ENCODE measurements at places on chromosomes 11 and 22.

DNA sequence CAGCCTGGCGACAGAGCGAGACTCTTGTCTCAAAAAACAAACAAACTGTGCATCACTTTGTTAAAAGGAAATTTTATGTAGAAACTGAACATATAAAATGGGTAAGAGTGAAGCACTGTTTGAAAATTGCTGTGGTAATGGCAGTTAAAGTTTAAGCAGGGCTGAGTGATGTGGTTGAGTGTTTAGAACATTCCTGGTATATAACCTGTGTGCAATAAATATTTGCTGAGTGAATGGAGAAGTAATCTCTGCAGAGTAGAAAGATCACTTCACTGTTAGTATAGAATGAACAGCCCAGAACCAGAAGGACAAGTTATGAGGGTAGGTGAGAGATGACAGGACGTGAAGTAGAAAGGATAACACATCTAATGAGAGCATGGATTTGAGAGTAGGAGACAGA, 27.3 kb downstream of the CECR2 start:
- DNase-seq, result no peak

DNA sequence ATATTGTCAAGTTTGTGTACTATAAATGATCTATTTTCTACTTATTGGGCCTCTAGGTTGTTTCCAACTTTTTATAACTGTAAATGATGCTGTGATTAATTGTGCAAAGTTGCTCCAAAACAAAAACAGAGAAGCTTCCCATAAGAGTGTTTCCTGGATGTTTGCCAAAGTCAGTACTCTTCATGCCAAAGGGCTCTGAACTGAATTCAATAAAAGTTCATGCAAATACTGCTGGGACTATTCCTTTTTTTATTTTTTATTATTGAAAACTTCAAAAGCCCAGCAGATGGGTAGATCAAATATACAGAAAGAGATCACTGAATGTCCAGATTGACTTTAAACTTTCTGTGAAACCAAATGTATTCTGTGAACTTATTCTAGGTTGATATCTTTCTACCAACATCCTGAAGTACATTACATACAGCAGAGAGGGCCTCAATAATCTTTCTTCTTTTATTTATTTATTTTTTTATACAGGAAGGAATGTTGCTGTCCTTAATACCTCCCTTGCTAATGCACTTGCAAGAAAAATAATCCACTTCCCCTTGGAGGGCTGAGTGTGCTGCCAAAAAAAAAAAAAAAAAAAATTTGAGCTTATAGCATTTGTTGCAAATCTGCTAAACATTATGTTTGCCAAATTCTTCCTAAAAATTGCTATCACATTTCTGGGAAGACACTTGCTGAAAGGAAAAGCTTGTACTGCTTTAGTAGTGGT, 53.0 kb downstream of the CTSC start:
- DNase-seq, result no peak

DNA sequence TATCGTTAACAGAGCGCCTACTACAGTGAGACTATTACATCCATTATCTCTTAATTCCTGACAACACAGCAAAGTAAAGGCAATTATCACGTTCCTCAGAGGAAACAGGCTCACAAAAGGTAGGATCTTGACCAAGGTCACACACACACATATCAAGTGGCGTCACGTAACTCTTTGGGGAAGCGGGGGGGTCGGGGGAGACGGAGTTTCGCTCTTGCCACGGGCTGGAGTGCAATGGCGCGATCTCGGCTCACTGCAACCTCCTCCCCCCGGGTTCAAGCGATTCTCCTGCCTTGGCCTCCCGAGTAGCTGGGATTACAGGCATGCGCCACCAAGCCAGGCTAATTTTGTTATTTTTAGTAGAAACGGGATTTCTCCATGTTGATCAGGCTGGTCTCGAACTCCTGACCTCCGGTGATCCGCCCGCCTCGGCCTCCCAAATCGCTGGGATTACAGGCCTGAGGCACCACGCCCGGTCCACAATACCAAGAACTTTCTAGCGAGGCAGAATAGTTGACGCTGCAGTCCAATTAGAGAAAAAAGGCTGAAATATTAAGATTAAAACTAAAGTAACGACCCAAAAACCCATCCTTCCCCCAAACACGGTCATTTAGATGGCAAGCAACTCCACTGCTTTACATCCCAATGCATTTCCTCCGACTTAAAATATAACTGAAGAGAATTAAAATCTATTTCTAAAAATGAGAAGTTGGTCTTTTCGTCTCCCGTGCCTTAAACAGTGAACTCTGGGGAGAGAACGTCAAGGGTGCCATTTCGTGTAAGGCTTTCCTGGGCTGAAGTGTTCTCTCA, 1.2 kb downstream of the DDX17 start:
- peak; percentile 16 for DNase-seq

GRCh38 chr22:29128891-29129807, 56.3 kb downstream of the KREMEN1 start:
- no peak for DNase-seq

- DNase-seq, result no peak
Observed at GRCh38 chr11:135037828-135038227, 625.8 kb upstream of the B3GAT1 start.

DNA sequence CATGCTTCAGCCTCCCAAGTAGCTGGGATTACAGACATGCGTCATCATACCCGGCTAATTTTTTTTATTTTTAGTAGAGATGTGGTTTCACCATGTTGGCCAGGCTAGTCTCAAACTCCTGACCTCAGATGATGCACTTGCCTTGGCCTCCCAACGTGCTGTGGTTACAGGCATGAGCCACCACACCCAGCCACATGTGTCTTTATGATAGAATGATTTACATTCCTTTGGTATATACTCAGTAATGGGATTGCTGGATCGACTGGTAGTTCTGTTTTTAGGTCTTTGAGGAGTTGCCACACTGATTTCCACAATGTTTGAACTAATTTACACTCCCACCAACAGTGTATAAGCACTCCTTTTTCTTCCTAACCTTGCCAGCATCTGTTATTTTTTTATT, 276.2 kb downstream of the METTL15 start:
- no peak for DNase-seq

- DNase-seq, result no peak
Observed at GRCh38 chr22:25970374-25970911, 198.8 kb upstream of the SEZ6L start.

DNA sequence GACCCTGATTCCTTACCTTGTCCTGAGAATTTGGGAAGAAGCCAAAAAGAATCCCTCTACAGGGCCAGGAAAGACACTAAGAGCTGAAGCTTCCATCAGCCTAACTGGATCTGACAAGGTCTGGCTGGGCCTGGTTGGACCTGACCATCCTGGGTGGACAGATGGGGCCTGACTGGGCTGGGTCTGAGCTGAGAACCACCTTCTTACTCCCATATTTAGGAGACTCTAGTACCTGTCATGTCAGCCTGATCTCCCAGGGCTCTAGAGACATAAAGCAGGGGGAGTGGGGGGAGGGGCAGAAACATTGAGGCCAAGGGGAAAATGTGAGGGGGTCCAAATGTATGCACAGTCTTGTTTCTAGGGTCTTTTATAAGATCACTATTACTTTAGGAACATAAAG, 129.9 kb downstream of the BUD13 start:
- no peak for DNase-seq

DNA sequence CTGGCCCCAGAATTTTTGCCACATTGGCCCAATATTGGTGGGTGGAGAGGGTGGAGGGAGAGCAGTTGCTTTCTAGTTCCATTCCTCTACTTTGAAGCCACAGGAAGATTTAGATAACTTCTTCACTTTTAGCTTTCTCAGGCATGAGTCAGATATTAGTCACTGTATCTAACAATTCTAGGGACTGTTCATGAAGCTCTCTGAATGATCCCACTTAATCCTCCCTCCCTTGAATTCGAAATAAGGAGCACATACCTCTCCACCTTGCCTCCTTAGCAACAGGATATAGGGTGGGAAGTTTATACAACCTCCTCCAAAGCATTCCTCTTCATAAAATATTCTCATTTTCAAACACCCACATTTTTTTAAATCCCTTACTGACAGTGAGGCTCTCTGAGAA, 13.5 kb downstream of the FSHB start:
- DNase-seq, result no peak

DNA sequence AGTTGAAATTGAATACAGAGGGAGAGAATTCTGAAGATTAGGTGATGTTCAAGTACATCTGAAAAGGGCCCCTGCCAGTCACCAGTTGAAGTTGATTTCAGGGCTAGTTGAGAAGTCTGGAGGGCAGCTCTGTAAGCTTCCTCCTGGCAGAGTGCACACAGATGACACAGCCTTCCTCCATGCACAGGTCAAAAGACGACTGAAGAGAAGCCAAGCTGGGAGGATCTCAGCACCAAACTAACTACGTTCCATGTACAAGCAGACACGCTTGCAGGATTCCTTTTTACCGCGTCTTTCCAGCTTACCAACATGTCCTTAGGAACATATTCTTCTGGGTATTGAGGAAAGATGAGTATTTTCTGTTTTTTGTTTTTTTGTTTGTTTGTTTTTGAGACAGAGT, 7.9 kb downstream of the BARX2 start:
- DNase-seq, result no peak

- DNase-seq, result no peak
Observed at GRCh38 chr11:118622376-118623268, 15.2 kb downstream of the PHLDB1 start.

DNA sequence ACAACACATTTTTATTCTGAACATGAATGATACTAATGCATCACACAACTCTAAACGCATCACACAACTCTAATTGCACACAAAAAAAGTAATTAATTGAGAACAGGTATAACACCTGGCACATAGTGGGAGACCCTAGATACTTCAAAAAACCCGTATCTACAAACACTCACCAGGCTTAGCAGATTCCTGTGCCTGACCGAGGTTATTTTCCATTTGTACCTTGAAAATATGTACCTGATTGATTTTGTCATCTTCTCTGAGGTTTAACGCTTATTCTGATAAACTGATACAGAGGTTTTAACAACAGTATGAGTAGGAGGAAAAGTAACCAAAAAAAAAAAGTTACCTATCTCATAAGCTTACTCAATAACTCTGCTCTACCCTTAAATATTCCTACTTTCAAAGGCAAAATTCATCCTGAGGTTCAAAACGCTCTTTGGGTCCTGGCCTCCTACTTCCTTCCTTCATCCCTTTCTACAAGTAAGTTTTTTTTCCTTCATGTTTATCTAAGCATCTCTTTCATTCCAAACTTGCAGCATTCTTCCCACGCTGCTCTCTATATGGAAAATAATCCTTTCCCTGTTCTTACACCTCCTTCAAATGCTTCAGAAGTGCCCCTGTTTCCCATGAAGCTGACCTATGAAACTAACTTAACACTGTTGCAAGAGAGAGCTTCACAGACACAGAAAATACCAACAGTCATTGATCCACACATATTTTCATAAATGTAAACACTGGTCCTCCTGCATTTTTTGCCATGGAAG, 73.3 kb downstream of the ETS1 start:
- DNase-seq, result no peak

DNA sequence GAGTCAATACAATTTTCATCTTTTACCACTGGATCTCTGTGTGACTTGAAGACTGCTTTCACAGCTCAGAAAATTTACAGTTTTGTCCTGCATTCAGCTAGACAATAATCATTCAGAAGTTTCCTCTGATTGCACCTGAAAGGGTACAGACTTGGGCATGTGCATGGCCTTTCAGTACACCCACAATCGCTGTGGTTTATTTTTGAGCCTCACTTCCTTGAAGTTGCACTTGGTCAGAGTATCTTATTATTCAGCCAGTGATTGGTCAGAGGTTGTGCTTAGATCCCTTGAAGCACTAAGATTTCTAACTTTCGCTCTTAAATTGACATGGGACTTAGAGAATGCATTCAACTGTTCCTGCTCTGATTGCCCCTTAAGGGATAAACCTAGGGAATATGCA, 508.2 kb downstream of the FAM181B start:
- DNase-seq, result no peak

DNA sequence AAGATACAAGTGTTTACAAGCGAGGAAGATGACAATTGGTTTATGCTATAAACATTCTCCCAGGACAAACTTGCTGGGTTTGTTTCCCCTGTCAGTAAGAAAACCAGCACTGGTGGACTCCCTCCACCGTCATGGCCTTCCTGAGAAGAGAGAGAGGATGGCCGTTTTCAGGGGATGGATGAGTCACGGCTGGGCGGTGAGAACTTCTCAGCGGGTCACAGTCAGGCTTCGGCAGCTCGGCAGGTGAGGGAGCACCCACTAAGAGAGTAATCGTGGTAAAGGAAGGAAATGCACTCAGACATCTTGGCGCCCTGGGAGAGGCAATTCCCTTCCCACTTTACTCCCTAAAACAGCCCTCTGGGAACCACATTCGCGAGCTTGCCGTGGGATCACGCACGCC, 83.9 kb downstream of the NCAM1 start:
- DNase-seq, result no peak

- DNase-seq, result no peak
Observed at GRCh38 chr11:83024270-83024854, 47.3 kb downstream of the RAB30 start.

DNA sequence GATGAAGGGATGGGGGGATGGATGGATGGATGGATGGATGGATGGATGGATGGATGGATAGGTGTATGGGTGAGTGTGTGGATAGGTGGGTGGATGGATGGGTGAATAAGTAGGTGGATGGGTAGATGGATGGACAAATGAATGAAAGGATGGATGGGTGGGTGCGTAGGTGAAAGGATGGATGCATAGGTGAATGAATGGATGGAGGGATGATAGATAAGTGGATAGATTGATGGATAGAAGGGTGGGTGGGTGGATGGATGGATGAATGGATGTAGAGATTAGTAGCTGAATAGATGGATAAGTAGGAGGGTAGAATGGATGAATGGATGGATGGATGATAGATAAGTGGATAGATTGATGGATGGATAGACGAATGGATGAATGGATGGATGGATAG, 152.7 kb downstream of the MN1 start:
- no peak for DNase-seq

DNA sequence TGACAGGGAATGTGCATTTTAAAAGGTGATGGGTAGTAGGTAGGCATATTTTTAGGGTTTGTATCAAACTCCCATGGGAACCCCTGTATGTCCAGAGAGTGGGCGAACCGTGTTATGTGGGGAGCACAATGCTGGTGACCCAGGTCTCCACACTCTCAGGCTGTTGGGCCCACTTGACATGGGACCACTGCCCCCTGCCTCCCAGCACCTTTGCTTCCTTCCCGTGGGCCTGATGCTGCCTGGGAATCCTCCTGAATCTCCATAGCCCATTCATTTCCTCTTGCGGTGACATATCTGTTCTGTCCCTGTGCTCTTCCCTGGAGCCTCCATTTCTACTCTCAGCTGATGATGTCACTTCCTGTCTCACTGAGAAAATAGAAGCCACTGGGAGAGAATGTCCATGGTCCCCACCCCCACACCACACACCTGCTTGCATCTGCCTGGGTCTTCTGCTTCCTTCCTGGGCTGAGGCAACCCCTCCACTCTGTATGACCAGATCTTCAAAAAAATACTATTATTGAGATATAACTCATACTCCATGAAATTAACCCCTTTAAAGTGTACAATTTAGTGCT, 55.8 kb upstream of the THY1 start:
- no peak for DNase-seq
